ENCODE measurements at places on chromosomes 12 and 14.

DNA sequence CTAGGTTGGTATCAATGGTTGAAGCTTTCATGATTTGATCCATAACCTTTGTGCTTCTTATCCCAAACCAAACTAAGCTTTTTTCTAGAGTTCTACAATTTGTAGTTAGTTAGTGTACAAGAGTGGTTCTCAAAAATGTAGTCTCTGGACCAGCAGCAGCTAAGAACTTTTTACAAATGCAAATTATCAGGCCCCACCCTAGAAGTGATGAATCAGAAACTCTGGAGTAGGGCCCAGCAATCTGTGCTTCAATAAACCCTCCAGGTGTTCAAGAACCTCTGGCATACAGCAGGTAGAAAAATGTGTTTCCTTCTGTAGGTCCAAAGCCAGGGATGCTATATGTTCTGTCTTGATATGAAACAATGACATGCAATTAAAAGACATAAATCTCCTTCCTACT, 26.1 kb upstream of the ACTR6 start:
- DNase-seq = no peak

- DNase-seq = no peak
These were observed 118.2 kb downstream of the GPR135 start for GRCh38 chr14:59346796-59347510.

DNA sequence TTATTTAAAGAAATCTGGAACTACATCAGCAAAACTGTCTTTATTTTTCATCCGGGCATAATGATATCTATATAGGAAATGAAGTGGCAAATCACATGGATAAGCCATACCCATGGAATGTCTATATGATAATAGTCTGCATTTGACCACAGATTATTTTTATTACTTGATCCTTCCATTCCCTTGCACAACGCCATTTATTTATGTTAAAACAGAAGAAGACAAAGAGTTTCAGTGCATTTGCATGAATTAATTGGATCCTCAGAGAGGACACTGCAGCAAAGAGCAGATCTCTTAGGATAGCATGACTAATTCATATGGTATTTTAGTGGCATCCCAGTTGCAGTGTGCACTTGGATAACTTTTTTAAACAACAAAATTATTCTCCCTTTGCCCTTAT, 345.0 kb downstream of the CCDC91 start:
- DNase-seq = no peak

- DNase-seq = no peak
These were observed 123.6 kb downstream of the PAWR start for GRCh38 chr12:79567175-79567563.

- DNase-seq = no peak
These were observed 11.1 kb upstream of the PIP4K2C start for GRCh38 chr12:57579677-57580465.

- DNase-seq = no peak
These were observed 148.0 kb upstream of the PDE3A start for GRCh38 chr12:20220339-20220738.

DNA sequence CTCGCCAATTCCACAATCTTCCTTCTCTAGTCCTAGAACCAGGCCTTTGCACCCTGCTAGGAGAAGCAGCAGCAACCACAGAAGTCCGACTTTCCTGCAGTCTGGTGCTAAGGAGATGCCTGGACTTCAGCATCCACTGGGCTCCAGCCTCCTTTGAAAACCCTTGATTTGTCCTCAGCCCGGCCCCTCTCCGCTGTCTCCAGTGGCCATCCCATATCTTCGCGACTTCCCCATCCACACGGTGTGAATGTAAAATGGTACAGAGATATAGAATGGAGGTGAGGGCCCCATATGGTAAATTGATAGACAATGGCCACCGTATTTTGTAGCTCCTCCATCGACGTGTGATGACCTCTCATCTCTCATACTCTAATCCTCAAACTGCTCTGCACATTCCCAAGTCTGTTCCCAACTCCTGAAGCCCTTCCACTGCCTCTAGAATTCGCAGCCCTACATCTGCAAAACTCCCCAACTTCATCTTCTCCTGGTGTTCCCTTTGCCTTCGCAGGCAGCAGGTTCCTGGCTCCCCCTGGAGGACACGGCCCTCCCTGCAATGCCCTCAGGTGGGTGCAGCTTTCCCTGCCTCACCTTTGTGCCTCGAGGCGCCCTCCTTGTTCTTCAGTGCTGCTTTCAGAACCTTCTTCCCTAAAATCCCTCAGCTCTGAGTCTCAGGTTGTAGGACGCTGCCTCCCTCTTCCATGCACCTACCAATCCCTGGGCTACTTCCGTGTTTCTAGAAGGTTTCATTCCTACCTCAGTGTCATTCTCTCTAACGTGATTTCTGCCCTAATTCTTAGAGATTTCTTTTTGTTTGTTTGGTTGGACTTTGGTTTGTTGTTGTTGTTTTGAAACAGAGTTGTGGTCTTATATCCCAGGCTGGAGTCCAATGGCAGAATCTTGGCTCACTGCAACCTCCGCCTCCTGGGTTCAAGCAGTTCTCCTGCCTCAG, 36.7 kb downstream of the TMBIM6 start:
- peak; percentile 62 for DNase-seq

GRCh38 chr14:88934351-88934806, 109.9 kb downstream of the TTC8 start:
- DNase-seq = no peak

DNA sequence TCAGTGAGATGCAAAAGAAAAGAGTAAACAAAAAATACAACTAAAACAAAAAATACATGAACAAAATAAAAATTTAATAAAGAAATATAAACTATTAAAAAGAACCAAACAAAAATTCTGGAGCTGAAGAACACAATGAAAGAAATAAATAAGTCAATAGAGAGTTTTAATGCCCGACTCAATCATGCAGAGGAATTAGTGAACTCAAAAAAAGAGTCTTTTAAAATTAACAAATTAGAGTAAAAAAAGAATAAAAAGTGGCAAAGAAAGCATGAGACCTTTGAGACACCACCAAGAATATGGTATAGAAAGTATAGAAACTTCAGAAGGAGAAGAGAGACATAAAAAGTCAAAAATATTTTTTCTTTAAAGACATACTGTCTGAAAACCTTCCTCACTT, 2.6 kb upstream of the KLRC1 start:
- DNase-seq = no peak

GRCh38 chr14:87971010-87971409, 22.0 kb downstream of the GALC start:
- DNase-seq = no peak

DNA sequence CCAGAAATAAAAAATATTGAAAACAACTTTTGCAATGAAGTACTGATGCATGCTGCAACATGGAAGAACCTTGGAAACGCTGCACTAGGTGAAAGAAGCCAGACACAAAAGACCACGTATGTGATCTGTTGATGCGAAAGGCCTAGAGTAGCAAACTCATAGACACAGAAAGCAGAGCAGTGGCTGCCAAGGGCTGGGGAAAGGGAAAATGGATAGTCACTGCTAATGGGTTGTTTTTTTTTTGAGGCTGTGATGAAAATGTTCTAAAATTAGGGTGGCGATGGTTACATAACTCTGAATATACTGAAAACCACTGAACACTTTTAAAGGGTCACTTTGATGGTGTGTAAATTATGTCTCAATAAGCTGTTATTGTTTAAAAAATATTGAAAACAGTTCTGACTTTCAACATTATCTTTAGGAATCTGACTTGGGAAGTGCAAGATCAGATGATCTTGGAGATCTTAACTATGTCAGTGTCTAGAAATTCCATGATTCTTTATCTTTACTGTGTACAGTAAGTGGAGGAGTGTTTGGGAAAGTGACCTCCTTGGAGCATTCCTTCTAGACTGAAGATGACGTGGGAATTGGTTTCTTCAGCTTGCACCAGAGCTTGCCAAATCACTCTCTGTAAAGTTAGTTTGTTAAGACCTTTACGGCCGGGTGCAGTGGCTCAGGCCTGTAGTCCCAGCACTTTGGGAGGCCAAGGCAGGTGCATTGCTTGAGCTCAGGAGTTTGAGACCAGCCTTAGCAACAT, 12.4 kb downstream of the MLXIP start:
- DNase-seq = no peak

DNA sequence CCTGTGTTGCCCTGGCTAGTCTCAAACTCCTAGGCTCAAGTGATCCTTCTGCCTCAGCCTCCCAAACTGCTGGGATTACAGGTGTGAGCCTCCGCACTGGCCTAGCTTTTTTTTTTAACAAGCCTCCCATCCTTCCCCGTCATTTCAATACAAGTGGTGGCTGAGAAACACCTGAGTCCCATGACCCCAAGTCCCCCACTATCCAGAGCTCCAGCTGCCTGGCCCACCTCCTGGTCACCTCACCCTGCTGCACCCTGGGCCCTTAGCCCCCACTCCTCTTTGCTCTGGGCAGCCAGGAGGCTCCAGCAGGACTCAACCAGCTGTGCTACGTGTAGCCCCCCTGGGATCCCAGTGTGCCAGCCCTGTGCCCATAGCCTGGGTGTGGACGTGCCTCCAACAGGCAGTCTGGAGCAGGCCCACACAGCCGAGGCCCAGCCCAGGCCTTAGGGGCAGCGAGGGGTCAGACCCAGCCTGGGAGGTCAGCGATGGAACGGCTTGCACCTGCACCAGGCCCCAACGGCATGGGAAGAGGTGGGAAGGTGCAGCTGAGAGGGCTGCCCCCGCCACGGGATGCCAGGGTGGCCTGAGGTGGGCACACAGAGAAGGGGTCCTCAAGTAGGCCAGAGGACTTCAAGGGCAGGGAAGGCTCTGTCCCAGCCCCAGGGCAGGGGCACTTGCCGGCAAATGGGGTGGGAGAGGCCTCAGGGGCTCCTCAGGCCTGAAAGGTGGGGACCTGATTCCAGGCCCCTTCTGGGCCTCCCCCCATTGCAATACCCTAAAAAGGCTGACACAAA, 6.5 kb downstream of the AHNAK2 start:
- DNase-seq = no peak

DNA sequence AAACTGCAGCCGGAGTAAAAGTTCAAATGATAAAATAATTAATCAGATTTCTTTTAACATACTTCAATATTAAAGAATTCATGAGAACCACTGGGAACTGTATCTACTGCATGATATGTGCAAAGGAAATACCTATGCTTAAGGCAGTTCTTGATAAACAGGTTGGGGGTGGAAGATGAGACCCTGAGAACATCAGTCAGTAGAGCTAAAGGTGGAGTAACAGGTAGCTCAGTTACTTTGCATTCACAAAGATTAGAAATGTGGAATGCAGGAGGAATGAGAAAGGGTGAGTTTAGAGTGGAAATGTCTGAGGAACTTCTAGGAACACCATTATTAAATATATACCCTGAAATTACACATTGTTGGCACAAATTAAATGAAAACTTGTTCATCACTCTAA, 78.6 kb downstream of the COX16 start:
- no peak for DNase-seq

DNA sequence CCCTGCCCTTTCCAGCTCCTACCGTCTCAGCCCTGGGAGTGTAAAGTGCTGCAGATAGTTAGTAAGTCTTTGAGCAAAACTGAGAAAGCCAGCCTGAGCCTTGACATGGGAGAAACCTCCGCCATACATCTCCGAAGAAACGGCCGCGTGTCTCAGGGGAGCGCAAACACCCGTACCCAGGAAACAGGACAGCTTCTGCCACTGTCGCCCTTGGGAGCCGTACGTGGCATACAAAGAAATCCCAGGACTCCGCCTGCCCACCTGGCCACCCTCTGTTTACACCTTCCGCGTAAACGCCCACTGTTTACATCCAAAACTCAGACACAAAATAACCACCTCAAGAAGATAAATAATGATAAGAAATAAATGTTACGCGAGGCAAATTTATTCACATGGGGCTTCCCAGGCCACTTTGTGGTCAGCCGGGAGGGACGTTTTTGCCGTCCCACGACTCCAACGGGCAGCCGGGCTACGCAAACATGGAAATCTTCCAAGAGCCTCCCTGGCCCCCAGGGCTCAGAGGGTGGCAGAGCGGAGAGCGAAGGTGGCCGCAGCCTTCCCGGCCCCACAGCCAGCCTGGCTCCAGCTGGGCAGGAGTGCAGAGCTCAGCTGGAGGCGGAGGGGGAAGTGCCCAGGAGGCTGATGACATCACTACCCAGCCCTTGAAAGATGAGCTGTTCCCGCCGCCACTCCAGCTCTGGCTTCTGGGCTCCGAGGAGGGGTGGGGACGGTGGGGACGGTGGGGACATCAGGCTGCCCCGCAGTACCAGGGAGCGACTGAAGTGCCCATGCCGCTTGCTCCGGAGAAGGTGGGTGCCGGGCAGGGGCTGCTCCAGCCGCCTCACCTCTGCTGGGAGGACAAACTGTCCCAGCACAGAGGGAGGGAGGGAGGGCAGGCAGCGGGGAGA, at the start of gene BDKRB2:
TSS of gene BDKRB2 (plus strand) at position 689 of the 908 bp plus-strand sequence. CDS start 32,269 bp downstream, outside the sequence.
- DNase-seq = no peak
